ENCODE measurements at places on chromosomes 5 and 9.

- DNase-seq = no peak
Observed at GRCh38 chr5:43039471-43040286, 440 bp downstream of the ANXA2R start.

DNA sequence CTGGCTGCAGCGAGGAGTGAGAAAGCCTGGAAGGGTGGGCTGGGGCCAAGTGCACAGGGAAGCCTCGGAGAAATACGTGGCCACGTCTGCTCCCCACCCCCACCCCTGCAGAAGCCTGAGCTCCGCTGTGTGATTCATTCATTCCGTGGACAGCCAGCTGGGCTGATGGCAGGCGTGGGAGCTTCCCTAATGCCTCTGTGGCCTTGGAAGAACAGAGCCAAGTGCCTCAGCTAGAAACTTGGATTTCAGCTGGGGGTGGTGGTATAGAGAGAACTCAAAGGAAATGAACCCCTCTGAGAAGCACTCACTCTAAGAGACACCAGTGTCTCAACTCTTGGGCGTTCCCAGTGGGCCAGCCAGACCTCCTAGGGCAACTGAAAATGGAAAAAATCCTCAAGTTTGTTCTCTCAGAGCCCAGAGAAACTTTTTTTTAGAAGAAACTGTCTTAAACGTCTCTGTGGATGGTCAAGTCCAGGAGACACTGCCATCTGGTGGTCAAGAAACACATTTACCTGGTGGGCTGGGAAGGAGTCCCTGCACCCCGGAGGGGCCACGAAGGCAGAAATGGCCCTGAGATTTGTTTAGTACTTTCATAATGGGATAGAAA lies 18.0 kb downstream of the ATOX1 start:
- peak; percentile 84 for DNase-seq

DNA sequence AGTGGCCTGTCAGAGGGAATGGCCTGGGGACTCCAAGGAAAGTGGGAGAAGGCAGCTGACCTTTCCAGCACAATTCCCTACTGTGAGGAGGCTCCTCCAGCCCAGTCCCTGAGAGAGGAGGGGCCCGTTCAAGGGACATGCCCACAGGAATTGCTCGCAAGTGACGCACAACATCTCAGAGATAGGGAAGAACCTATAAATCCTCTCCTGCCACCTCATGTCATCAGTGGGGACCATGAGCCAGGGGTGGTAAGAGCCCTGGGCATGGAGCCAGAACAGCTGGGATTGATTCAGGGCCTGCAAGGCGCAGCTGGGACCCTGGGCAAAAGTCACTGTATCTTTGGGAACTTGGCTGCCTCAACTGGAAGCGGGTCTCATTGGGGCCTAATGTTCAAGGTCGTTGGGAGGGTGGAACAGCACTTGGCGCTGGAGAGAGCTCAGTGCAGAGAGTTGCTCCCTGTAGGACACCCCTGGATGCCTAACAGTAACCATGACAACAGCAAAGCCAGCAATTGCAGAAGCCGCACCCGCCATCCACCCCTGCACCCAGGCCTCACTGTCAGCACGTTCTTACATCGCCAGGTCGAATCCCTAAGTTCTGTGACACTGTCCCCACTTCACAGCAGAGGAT lies 41.3 kb upstream of the ORM1 start:
- DNase-seq = no peak

DNA sequence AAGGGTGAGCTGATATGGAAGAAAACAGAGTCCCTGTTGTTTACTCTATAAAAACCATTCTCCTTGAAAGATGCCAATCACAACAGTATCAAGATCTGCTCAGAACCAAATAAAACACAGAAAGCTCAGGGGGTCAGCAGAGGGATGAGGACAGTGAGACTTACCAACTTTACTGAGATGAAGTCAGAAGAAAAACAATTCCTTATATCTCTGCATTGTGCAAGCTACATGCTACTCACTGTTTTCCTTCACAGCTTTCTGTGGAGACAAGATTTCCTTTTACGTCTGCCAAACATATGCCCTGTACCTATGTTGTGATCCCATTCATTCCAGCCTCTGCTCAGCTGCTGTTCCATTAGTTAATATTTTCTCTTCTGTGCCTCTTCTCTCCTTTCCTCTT lies 185.6 kb downstream of the TSSK1B start:
- no peak for DNase-seq

DNA sequence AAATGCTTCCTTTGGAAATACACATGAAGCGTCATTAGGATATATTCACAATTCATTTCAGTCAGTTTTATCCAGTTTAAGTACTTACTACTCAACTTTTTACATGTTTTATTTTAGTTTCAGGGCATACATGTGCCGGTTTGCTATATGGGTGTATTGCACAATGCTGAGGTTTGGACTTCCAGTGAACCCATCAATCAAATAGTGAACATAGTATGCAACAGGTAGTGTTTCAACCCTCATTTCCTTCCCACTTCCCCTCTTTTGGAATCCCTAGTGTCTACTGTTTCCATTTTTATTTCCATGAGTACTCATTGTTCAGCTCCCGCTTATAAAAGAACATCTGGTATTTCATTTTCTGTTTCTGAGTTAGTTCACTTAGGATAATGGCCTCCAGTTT lies 74.7 kb downstream of the TMEM161B start:
- DNase-seq = no peak

GRCh38 chr5:149671544-149671943 lies 58.6 kb upstream of the PPARGC1B start:
- no peak for DNase-seq

DNA sequence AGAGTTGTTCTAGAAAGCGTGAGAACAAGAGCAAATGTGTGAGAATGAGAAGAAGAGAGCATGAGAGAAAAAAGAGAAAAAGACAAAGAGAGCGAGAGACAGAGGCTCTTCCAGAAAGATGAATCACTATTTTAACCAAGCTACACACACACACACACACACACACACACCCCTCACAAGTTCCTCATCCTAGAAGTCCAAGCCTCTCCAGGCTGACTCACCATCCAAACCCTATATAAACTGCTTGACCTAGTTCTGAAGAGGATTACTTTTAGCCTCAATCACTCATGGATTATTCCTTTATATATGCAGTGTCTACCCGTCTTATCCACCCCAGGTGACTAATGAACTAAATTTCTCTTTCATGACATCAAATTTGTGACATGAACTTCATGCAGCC lies 37.6 kb downstream of the C9orf57 start:
- DNase-seq = no peak

DNA sequence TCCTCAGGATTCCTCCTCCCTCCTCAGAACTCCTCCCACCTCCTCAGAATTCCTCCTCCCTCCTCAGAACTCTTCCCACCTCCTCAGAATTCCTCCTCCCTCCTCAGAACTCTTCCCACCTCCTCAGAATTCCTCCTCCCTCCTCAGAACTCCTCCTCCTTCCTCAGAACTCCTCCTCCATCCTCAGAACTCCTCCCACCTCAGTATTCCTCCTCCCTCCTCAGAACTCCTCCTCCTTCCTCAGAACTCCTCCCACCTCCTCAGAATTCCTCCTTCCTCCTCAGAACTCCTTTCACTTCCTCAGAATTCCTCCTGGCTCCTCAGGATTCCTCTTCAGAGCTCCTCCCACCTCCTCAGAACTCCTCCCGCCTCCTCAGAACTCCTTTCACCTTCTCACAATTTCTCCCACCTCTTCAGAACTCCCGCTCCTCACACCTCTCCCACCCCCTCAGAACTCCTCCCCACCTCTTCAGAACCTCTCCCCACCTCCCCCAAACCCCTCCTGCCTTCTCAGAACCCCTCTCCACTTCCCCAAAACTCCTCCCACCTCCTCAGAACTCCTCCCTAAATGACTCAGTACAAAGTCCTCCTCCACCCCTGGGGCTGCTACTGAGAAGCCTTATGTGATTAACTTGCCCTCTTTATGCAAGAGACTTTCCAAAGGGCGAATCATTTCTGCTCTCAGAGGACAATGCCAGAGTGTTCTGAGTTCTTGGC lies 23.2 kb downstream of the SLC46A2 start:
- peak; percentile 60 for DNase-seq

GRCh38 chr5:165400086-165400485 lies 1894.7 kb downstream of the MAT2B start:
- no peak for DNase-seq

DNA sequence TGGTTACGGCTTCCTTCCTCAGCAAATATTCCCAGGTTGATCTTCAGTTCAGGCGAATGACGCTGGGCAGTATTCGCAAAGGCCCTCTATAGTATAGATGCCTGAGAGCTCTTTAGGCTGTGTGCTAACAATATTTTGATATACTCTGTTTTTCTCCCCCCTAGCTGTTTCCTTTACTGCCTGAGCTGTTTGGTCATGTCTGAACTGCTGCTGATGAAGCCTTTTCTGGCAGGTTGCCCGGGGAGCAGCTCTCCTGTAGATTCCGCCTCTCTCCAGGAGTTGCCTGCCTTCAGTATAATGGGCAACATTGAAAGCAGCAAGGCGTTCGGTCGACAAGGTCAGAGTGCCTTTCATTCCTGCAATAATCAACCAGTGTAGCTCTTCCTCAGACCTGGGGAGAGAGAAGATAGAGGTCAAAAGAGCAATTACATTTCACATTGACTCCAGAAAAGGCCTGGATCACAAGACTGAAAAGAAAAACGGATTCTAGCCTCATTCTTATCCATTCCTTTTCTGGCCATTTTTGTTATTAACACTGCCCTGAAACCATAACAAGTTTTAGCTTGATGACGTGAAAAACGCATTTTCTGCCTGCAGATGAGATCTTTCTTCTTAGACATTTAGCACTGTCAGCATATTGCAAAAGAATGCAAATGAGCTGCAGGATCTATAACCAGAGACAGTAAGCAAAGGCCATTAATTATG lies 60.1 kb upstream of the ZNF608 start:
- DNase-seq = peak; percentile 70

DNA sequence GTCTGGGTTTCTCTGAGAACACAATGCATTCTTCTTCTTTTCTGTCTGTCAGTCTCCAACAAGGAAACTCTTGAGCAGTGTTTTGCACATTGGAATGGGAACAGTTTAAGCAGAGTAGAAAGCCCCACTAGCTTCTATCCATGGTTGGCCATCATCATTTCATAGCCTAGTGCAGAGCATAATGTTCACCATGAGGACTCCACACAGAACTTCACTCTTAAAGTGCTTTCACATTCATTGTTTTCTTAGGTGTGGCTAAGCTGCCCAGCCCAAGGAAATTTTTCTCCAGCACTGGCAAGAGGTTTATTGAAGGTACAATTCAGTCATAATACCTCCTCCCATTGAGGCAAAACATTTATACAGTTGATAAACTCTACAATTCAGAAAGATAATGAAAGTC lies 503.0 kb upstream of the CD180 start:
- DNase-seq = no peak

GRCh38 chr5:163660486-163660885 lies 155.1 kb downstream of the MAT2B start:
- no peak for DNase-seq

DNA sequence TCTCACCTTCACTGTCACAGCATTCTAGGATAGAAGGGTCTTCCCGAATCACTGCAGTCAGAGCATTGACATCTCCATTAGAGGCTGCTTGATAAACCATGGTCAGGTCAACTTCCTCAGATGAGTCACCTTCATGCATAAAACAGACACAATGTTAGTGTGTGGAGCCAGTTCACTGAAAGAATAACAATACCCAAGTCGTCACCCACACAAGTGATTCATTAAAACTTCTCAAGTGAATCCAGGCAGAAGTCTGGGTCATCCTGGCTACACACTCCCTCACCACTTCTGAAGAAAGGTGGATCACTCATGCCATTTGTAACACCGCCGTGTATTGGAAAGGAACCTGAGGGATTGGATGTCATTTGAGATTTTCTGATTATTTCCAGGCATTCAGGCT lies 49.6 kb downstream of the ANKRD55 start:
- DNase-seq = no peak

DNA sequence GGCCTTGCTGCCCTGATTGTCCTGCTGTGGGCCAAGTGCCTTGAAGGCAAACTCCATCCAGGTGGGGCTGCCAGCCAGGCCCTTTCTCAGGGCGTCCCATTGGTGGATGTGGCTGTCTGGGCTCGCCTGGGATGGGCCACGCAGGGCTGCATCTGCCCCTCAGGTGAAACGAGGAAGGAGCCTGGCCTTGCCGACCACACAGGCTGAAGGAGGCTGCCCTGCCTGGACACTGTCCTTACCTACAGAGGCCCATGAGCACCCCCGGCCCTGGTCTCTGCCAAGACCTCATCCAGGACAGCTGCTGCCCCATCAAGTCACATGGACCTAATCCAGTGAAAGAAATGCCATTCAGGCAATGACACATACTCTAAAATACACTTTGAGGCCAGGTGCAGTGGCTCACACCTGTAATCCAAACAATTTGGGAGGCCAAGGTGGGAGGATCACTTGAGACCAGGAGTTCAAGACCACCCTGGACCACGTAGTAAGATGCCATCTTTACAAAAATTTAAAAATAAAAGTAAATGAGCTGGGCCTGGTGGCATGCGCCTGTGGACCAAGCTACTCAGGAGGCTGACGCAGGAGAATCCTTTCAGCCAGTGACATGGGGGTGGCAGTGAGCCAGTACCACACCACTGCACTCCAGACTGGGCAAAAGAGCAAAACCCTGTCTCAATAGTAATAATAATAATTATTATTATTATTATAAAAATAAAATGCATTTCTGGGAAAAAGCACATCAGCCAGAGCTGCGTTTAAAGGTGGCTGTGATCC lies 33.9 kb downstream of the PNPLA7 start:
- DNase-seq = peak; percentile 40

DNA sequence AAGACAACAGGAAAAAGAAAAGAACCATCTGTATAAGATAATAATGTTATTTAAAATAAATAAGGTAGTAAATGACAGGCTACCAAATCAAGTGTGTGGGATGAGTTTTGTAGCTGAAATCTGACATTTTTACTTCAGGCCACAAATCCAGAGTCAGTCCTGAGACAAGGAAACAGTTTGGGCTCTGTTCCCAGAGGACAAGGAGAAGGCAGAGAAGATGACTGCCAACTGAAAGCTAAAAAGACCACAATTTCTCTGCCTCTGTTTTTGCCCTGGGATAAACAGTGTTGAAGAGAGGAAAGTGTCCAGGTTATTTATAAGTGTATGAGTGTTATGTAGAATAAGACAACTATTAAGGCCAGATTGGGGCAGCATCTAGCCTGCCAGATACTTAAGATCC lies 180.5 kb downstream of the NFIB start:
- DNase-seq = no peak

GRCh38 chr5:142684508-142685041 lies 1.3 kb downstream of the FGF1 start:
- DNase-seq = peak; percentile 42

DNA sequence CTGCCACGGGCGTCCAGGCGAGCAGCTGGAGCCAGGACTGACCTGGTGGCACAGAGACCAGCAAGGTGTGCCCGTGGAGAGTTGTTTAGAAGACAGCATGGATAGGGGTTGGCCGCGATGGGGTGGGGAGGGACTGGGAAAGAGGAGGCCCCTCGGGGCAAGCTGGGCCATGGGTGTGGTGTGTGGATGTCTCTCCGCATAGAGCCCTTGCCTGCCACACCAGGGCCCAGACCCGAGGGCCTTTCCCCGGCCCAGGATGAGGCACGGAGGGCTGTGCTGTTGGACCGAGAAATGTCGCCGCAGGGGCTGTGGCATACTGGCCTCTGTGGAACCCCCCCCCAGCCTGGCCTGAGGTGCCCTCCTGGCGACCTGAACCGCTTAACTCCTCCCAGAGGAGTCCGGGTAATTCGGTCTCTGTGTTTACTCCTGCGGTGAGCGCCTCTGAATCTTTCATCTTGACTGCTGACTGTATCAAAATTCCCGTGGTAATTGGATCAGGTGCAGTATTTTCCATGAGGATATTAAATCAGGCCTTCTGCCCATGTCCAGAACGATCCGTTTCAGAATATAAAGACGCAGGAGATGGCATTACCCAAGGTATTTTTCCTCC lies 22.5 kb upstream of the LAMC3 start:
- DNase-seq = no peak

GRCh38 chr5:142869886-142870285 lies 99.7 kb downstream of the ARHGAP26 start:
- DNase-seq = no peak
